ENCODE measurements at places on chromosomes 6 and 20.

- DNase-seq = no peak
Measured at GRCh38 chr6:168242940-168243225, 76.7 kb downstream of the DACT2 start.

GRCh38 chr20:8128291-8129060, 3.6 kb upstream of the PLCB1 start:
- DNase-seq = no peak

- DNase-seq = peak; percentile 72
Measured at GRCh38 chr20:25195962-25196785, 662 bp downstream of the ENTPD6 start.

DNA sequence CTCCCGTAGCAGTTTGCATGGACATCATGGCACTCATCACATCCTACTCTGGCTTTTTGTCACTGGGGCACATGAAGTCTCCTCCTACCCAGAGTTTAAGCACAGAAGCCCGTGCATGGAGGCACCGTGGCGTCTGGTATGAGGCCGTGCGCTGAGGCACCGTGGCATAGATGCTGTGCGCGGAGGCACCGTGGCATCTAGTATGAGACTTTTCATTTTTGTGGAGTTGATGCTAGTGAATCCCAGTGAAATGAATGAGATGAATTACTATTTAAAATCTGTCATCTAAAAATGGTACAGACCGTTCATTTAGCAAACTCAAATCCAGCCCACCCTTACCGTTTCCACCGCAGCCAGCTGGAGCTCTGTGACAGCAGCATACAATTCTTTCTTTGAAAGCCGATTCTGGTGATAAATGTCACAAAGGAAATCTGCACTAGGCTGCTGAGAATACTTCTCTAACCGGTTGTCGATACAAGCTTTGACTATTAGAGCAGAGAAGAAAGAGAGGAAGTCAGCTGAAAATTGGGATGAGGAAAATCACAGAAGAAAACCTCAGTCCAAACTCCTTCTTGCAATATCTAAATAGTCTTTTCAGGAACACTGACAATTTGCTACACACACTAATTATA, 11.3 kb downstream of the CYP24A1 start:
- DNase-seq = no peak

DNA sequence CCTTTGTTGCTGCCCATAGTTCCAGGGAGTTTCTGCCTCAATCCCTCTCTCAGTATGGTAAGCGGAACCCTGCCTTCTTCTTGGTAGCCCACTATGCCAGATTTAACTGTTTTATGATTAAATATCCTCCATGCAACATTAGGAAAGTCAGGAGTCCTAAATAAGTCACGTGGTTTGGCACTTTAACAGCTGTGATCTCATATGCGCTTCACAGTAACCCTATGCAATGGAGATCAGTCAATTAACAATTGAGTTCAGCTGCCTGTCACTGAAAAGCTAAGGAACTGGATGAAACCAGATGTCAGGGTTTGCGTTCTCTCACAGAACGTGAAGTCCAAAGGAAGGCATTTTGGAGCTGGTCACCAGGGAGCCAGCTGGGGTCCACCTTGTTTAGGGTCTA, 81.6 kb downstream of the PSMB1 start:
- DNase-seq = no peak

DNA sequence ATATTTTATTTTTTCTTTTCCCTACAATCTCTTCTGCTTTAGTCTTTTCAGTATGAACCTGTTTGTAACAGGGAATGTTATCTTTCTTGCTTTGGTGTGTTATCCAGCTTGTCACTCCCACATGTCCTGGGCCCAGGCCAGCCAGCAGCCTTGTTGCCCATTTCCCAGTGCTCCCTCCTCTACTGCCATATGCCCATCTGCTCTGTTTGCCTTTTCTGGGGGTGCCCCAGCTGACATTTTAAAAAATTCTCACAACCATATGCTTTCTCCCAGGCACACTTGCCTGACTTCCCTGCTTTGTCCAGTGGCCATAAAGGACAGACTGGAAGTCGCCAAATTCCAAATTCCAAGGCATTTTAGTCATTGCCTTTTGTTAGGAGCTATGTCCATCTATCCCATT, 23.6 kb upstream of the LMBRD1 start:
- no peak for DNase-seq

DNA sequence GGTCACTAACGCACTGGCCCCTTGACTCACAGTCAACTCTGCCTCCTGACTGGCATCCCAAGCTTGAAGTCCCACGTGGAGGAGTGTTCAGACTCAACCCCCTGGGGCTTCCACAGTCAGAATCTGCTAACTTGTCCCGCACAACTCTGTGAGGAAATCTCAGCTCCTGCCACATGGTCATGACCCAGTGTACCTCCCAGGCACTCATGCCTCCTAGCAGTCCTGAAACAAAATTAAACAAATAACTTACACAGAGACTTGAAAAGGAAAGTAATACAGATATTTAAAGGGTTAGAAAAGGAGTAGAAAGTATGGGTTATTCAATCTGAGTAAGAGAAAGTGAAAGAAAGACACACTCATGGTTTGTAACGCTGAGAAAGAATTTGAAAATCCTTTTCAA, 134.9 kb downstream of the GMDS start:
- no peak for DNase-seq

DNA sequence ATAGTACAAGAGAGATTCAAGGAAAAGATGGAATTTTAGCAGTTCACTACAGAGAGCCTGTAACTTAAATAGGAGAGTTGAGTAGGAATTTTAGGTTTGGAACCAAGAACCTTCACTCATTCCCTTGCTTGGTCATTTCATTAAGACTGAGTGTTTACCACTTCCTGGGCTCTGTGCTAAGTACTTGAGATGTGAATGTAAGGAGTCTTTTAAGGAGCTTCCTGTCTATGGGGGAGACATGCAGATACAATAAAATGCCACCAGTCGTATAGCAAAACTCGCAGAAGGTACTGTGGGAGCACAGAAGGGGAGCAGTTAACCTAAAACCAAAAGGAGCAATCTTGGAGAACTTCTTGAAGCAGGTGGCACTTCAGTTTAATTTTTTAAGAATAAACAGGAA, 204.2 kb downstream of the SLC24A3 start:
- DNase-seq = no peak

DNA sequence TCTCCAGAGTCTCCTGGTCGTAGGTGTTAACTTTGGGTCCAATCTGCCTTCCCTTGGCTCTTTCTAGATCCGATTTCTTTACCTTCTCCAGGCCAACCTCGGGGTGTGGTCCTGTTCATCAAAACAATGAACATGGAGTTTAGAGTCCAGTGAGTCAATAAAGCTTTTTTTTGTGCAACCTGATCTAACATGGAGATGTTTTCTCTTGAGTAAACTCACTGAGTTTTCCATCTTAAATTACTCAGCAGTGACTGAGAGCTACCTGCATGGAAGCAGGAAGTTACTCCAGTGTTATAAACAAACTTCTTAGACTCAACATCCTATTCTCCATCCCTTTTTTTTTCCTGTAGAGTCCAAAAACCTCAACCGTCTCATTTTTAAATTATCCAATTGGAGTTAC, 14.9 kb upstream of the SLC22A1 start:
- DNase-seq = no peak

- DNase-seq = no peak
Measured at GRCh38 chr20:45432294-45432693, 16.4 kb downstream of the PIGT start.

DNA sequence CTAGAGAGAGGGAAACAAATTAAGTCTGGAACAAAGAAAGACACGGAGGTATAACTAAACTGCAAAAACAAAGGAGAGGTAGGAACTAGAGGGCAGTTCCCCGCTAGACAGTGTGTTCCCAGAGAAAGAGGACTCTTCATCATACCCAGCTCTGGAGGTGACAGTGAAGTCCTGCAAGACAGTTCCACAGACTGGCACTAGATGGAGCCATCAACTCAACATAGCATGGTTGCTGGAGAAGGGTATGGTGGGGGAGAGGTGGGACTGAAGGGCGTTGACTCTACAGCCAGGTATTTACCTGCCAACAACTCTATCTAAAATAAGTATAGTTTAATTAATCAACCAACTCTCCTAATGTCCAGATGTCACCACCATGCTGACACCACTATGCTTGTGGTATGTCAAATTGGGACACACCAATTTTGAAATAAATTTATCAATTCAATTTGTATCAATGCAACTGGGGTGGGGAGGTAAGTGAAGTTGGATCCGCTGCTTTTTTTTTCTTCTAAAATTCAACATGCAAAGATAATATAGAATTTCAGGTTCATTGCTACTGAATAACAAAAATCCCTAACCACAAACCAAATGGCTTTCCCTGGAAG, 9.7 kb downstream of the BACH2 start:
- DNase-seq = peak; percentile 28

GRCh38 chr6:36516988-36517387, 30.3 kb downstream of the STK38 start:
- DNase-seq = no peak

DNA sequence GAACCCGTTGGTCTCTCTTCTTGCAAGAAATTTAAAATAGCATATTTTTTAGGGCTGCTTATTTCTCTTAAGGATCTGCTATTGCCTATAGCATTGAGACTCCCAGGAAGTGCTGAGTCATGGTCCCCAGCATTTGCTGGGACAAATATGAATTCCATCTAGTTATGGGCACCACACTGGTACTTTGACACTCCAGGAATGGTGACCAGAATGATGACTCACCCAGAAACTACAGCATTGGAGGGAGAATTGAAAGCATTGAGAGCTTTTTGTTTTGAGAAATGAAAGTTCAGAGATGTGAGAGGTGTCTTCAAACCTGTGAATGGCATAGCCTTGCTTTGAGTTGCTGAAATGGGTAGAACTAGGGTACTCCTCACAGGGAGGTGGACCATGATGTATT, 699.7 kb downstream of the DHX35 start:
- no peak for DNase-seq

DNA sequence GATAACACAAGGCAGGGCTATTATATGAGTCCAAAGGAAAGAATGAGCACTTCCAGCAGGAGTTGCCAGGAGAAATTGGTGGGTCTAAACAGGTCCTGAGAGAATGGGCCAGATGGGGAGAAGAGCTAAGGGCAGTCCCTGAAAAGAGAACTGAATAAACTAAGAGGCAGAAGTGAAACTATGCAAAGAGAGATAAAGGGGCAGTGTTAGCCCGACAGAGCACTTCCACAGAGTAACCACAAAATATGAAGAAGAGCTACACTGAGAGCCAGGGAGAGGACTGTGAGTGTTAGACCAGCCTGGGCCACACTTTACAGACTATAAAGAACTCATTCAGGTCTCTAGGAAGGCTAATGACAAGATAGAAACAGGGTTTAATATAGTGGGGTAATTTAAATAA, 43.8 kb downstream of the RALGAPA2 start:
- no peak for DNase-seq

GRCh38 chr6:135132776-135133175, 48.3 kb upstream of the MYB start:
- DNase-seq = no peak

GRCh38 chr6:138716971-138717665, 56.5 kb upstream of the CCDC28A start:
- no peak for DNase-seq

DNA sequence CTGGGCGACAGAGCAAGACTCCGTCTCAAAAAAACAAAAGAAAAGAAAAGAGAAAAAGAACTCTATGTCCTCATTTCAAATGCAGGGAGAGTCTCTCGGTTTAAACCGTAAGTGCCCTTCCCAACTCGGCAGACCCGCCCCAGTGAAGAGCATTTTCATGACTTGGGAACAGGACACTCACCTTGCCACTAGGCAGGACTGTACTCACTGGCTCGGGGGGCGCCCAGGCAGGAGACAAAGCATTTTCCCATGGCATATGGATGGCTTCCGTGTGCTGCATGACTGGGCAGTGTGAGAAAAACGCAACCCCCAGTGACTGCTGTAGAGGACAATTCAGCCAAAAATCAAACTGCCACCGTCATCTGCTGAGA, 23.7 kb upstream of the MRGBP start:
- no peak for DNase-seq

DNA sequence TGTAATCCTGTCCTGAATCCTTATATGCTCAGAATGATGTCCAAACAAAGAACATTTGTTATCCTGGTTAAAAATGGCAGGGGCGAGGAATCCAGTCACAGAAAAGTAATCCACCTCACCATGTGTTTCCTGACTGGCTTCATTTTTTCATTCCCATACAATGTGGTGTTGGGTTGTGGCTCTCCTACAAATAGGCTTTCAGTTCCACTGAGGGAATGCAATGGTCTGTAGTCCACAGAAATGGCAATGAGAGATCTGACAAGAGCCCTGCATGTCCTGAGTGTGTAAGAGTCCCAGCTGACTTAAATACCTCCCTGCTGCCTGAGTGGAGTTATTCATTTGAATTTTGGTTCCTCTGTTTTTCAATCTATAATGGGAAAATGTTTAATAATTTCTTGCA, 47.4 kb upstream of the FBXL4 start:
- no peak for DNase-seq

- DNase-seq = no peak
Measured at GRCh38 chr6:153150371-153150751, 19.3 kb upstream of the RGS17 start.

GRCh38 chr20:38298768-38299288, 5.1 kb upstream of the BPI start:
- DNase-seq = no peak

- no peak for DNase-seq
Measured at GRCh38 chr20:23399568-23400241, 21.6 kb downstream of the NAPB start.

- no peak for DNase-seq
Measured at GRCh38 chr6:107976155-107976783, 18.3 kb upstream of the SEC63 start.

DNA sequence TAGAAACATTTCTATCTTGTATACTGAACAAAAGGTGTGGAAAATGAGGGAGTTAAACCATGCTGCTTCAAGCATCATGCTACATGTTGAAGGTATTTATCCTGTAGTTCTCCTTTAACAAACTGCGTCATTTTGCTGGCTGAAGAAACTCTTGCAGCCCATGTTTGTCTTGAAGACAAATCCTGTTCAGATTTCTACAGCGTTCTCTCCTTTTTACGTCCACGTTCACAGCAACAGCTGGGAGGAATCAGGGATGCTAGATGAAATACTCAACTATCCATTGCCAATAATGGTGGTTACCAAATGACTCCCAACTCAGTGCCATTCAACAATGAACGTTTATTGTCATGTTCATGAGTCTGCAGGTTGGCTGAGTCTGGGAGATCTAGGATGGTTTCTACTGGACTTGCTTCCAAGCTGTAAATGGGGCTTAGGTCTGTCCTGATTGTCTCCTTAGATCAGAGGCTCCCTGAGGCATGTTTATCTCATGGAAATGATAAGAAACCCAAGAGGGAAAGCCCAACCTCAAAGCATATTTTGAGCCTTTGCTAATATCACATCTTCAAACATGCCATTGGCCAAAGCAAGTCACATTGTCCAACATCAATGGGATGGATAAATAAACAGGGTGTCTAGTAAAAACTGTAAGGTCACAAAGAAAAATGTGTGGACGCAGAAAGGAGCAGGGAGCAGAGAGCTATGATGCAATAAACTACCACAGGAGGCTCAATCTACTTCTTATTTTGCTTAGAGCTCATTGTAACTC, 2.7 kb upstream of the PLCB1 start:
- no peak for DNase-seq

- no peak for DNase-seq
Measured at GRCh38 chr6:71048320-71049164, 91.7 kb upstream of the B3GAT2 start.
